ENCODE measurements at places on chromosomes 7 and 10.

DNA sequence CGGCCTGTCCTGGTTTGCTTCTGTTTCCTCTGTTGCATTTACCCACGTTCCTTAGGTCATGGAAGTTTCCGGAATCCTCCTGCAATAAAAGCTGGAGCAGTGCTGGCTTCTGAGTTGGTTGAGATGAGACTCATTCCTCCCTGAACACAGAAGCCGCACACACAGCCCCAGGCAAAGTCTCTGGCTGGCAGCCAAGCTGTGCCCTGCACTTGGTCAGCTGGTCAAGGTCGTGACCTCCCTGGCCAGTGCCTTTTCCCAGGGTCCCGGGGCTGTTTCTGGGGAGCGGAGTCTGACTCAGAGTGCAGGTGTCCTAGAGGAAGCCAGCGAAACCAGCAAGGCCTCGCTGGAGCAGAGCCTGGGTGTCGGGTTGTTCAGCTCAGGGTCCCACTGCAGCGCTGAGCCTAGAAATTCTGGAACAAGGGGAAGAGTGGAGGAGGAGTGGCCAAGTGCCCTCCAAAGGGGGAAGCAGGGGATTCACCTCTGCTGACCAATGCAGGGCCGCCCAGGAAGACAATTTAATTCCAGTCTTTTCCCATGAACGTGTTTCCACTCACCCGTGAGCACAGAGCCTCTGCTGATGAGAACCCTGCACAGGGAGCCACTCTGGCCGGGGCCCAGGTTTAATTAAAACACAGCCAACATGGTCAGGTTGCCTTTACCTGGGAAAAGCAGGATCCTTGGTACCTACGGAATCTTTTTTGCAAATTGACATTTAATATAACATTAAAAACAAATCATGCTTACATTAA, 245.5 kb upstream of the PPP2R2D start:
- peak overlapping the region; percentile 83 for H3K27ac ChIP-seq
- H3K4me3 ChIP-seq, result no peak overlapping the region
- peaks cover 49% of the 10 kb centered on the region for H3K4me1 ChIP-seq
- peaks cover 6% of the 10 kb centered on the region for H3K36me3 ChIP-seq
- peaks cover 4% of the 10 kb centered on the region for H3K27me3 ChIP-seq

- peaks cover 7% of the 10 kb centered on the region for H3K4me1 ChIP-seq
- H3K27me3 ChIP-seq, result no peaks in the 10 kb centered on the region
- H3K27ac ChIP-seq, result no peak overlapping the region
- DNase-seq, result no peak
- 0 out of 2 replicates have a peak, but pooled peaks cover 3% of the 10 kb centered on the region for H3K36me3 ChIP-seq
Observed at GRCh38 chr7:87083865-87084519, 24.5 kb upstream of the ELAPOR2 start.

GRCh38 chr7:77655836-77656455, 40.3 kb upstream of the RSBN1L start:
- DNase-seq, result no peak
- H3K4me1 ChIP-seq, result no peaks in the 10 kb centered on the region
- no peaks in the 10 kb centered on the region for H3K27me3 ChIP-seq
- peaks cover 24% of the 10 kb centered on the region for H3K36me3 ChIP-seq
- no peak overlapping the region for H3K27ac ChIP-seq

DNA sequence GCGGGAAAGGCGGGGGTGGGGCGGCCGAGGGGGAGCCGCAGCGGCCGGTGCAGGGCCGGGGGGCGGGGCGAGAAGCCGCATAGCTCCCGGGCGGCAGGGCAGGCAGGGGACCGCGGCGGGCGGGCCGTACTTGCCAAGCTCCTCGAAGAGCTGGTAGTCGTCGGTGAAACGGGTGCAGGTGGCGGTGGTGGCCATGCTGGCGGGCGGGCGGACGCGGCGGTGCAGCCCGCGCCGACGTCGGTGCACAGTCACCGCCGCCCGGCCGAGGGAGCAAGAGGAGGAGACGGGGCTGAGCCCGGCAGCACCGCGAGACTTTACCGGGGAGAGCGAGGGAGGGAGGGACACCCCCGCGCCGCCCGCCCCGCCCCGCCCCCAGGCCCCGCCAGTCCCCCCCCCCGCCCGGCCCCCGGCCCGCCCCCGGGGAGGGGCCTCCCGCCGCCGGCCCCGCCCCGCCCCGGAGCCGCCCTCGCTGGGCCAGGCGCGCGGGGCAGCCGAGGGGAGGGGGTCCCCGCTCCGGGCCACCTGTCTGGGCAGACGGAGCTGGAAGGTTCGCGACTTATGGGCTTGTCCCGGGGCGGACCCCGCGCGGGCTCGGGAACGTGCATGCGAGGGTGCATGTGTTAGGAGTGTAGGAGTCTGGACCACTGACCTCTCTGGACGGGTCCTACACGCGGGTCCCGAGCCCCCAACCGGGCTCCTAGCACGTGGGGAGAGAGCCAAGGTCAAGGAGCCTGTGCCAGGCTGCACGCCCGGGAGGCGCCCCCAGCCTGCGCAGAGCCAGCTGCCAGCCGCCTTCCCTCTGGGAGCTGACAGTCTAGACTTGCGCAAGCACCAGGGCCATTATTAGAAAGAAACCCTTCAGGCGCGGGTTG, at the start of gene CAMK2G:
TSS of gene CAMK2G (minus strand) at position 289 of the 872 bp plus-strand sequence. CDS start at position 195, 94 bp downstream.
- H3K4me1 ChIP-seq, result peaks cover 32% of the 10 kb centered on the region
- DNase-seq, result peak; percentile 77
- peak within 1 kb of the TSS; percentile 74 for H3K4me3 ChIP-seq
- no peak within 1 kb of the TSS for H3K27ac ChIP-seq
- H3K27me3 ChIP-seq, result no peaks in the 10 kb centered on the region

DNA sequence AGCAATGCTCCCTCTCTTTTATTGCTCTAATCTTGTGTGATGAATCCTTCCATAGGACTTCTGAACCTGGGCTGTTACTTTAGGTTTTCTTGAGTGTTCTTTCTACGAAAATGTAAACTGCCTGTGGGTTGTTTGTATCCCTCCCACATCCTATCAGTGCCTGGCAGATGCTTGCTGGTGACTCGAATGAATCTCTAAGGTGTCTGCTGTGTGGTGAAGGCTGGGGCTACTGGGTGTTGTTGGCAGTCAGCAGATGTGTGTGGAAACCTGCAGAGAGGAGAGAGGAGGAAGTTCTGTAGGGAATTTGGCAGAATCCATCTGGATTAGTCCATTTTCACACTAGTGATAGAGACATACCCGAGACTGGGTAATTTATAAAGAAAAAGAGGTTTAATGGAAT, 639.4 kb downstream of the CALN1 start:
- no peaks in the 10 kb centered on the region for H3K27me3 ChIP-seq
- no peaks in the 10 kb centered on the region for H3K36me3 ChIP-seq
- no peak overlapping the region for H3K27ac ChIP-seq
- H3K4me1 ChIP-seq, result no peaks in the 10 kb centered on the region
- no peak for DNase-seq

GRCh38 chr10:47241256-47241655, 58.7 kb upstream of the GDF10 start:
- no peaks in the 10 kb centered on the region for H3K36me3 ChIP-seq
- H3K27ac ChIP-seq, result no peak overlapping the region
- no peaks in the 10 kb centered on the region for H3K27me3 ChIP-seq
- DNase-seq, result no peak

Measured in WTC11 (cell line).